Cerebellar nuclear complex (tissue), 1 donor: ENCODE measurements at places on chromosomes 5 and 9.

- DNase-seq, result no peak
Observed at GRCh38 chr5:62310426-62311143, 4.6 kb downstream of the KIF2A start.

DNA sequence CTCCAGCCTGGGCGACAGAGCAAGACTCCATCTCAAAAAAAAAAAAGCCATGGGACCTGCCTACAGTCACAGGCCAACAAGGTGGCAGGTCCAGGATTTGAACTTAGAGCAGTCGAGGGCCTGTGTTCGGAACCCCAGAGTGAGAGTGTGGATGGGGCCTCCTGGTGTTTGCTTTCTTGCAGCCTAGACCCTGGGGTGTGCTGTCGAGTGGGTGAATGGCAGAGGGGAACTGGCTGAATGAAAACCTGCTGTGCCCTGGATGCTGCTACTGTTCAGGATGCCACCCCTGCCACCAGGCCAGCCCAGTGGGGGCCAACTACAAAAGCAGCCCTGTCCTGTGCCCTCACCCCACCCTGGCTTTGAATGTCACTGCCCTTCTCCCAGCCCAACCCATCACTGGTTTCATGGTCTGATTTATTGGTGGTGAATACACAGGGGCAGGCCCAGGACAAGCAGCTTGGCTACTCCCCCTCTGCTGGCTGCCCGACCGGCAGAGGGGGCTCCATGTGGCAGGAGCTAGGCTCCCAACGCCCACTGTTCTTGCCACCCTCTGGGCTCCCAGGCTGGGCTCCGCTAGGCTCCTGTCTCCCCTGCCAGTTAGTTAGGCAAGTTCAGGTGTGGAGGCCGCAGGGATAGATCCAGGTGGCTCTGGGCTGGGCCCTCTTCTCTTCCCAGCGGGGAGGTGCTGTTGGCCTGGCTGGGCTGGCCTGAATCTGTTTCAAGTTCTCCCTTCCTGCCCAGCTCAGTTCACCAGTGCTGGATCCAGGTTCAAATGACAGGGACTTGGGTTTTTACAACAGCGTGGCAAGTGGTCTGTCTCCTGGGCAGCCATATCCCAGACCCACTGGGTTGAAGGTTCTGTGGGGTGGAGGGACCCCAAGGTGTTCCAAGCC lies 12.2 kb downstream of the FPGS start:
- no peak for DNase-seq

- DNase-seq, result no peak
Observed at GRCh38 chr5:149930749-149931574, 13.6 kb downstream of the PDE6A start.

GRCh38 chr5:139708877-139709581 lies 60.9 kb downstream of the CXXC5 start:
- no peak for DNase-seq

- DNase-seq, result no peak
Observed at GRCh38 chr9:129007766-129008468, 20.2 kb downstream of the SH3GLB2 start.

DNA sequence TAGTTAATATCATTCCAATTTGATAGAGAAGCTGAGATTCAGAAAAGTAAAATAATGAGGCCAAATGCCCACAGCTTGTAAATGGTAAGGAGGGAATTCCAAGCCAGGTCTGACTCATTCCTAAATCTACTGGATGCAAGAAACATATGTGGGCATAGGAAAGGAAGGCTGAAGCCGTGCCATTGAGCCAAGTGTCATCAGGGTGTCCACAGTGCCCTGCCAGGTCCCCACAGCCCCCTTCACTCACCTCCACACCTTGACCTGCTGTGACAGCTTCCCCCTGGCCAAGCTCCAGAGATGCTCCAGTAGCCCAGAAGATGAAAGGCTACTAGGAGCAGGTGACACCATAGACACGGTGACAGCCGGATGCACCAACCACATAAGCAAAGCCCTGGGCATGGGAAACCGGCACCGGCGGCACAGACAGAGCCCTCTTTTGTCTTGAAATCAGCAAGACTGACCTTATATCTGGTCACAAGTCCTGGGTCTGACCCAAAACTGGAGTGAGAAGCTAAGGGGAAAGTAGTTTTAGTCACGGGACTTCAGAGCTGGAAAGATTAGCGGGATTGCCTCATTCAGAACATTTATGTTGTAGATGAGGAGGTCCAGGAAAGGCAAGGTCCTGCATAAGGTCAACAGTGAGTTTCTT lies 20.1 kb upstream of the FAT2 start:
- no peak for DNase-seq

DNA sequence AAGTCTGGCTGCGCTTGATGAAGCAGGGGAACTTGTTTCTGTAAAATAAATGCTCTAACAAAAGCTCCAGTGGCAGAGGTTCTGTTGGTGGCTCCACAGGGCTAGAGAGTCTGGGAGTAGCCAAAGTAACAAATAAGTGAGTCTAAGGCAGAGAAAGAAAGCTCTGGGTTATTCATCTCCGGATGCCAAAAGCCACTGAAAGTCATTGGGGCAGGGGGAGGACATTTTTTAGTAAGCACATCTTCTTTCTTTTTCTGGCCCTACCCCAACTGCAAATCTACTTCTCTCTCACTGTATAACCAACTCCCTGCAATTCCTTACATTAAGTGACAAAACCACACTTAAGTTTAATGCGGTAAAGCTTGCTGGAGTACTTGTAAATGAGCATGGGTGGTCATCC lies 141.6 kb downstream of the INSYN2B start:
- no peak for DNase-seq
